ENCODE measurements at places on chromosomes 2 and 18.

DNA sequence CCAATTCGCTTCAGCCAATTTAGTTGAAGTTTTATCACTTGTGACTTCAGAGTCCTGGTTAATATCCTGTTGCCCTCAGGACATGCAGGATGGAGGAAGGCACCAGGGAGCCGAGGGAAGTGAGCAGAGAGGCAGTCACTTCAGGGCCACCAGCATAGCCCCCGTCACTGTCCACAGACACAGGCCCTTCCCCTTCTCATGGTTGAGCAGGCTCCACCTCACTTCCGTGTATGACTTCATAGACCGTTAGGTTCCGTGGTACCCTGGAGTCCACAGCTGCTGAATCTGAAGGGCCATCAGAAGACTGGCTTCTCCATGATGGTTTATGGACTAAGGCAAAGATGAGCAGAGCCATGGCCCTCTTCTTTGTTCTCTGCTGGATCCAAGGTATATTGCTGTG, at the start of gene C2orf92:
TSS of gene C2orf92 (plus strand) at position 266 of the 400 bp plus-strand sequence. CDS start at position 342, 76 bp downstream.
- DNase-seq, result no peak

- DNase-seq, result peak; percentile 95
Observed at GRCh38 chr2:19989667-19990415, at the start of gene WDR35. TSS of gene WDR35 (minus strand) at chr2:19990105. CDS start at chr2:19990015, 90 bp downstream.

DNA sequence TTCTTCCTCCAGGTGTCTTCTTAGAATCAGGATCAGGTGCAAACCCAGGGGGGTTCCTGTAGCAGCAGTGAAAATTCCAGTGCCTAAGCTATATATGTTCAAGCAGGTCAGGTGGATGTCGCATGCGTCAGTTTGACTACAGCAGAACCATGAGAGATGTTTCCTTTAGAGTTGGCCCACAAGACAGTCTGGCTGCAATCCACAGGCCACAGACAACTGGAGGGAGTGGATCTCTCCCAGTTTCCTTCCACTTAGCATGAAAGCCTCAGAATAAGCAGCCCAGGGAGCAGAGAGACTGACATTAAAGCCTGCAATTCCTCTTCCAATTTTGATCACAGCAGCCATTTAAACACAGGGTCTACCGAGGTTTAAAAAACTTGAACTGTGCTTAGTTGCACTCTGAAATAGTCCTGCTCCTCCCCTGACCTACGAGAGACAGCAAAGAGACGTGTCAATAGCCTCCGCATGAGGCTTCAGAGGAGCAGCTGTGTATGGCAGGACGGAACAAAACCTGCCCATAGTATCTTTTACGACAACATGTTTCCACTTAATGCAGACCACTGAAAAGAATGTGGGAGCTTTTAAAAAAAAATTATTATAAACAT, 988 bp upstream of the KCNE4 start:
- DNase-seq, result no peak

- no peak for DNase-seq
Observed at GRCh38 chr18:27411911-27412310, 226.8 kb upstream of the CHST9 start.

DNA sequence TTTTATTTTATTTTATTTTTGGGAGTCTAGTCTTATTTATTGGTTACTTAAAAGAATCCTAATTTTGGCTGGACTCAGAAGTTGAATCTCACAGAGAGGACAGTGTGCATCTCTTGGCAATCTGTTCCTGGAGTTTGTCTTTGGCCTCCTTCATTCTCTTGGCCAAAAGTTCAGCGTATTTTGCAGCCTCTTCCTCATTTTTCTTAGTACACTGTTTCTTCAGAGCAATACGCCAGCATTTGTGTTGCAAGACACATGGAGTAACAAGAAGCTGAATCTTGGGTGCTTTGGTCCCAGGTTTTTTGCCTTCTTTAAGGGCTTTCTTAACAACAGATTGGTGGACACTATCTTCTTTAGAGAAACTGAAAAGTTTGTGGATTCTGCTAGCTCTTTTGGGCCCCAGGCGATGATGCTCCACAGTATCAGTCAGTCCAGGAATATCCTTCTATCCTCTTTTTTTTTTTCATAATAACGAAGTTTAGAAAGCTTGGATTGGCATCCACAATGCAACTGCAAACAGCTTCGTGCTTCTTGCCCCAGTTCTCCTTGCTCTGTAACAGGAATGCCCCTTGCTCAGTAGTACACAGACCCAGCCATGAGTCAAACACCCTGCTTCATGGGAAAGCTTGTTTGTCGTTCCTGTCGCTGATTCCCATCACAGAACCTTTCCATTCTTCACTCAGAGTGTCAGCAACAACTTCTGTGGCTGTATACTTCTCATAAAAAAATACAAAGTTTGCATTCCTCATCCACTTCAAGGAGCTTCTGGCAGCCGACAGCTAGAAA, 34.8 kb upstream of the RFX8 start:
- DNase-seq, result no peak

DNA sequence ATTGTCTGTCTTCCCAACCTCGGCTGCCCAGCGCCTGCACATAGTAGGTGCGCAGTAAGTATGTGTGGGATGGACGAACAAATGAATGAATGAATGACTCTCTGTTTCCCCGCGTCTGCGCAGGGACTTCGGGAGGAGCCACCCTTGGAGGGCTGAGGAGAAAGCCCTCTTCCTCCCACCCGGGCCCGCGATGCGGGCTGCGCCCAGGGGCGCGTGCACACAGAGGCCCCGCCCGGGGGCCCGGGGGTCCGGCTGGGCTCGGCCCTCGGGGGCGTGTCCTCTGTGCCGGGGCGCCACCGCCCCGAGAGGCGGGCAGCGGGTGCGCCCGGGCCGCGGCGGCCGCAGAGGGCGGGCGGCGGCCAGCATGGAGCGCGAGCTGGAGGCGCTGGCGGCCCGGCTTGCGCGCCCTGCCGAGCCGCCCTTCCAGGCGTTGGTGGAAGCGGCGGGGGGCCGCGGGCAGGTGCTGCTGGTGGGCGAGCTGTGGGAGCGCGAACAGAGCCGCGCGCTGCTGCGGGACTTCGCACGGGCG, at the start of gene C2orf72:
TSS of gene C2orf72 (plus strand) at position 322 of the 529 bp plus-strand sequence. CDS start at position 365, 43 bp downstream.
- DNase-seq, result peak; percentile 71

DNA sequence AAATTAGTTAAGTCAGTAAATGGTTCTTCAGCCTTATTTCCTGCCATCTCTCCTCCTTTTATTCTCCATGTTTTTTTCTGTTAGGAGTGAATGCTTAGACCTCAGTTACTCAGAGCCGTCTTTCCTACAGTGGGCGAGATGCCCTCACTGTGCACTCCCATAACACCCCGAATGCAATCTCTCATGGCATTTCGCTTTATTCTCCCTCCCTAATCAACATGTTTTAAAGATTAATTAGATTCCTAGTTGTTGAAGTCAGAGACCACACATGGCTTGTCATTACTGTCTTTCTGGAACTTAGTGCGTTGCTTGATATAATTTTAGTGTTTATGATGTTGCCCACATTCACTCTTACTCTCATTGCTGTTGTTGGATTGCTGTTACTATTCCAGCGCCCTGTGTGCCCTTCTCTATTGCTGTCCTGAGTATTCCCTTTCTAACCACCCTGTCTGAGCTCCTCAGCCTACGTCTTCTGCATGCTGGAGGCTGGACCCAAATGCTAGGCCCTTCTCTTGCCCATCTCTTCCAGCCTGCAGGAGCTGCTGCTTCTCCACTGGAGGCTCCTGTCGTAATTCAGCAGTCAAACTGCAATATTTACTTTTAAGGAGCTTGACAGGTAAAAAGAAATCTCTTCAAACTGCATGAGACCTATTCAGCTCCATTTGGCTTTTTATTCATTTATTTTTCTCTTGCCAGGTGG, 99.3 kb downstream of the MAP2 start:
- no peak for DNase-seq

DNA sequence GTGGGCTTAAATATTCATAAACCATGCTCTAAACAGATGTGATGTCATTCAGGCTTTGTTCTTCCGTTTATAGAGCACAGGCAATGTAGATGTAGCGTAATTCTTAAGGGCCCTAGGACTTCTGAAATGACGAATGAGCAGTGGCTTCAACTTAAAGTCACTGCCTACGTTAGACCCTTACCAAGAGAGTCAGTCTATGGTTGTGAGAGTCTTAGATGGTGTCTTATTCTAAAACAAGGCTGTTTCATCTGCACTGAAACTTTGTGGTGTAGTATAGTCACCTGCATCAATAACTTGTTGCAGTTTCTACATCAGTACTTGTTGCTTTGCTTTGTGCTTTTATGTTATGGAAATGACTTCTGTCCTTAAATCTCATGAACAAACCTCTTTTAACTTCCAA, 56.0 kb downstream of the PIK3C3 start:
- peak; percentile 21 for DNase-seq

GRCh38 chr2:54963476-54963875, 86.8 kb downstream of the RTN4 start:
- DNase-seq, result no peak

DNA sequence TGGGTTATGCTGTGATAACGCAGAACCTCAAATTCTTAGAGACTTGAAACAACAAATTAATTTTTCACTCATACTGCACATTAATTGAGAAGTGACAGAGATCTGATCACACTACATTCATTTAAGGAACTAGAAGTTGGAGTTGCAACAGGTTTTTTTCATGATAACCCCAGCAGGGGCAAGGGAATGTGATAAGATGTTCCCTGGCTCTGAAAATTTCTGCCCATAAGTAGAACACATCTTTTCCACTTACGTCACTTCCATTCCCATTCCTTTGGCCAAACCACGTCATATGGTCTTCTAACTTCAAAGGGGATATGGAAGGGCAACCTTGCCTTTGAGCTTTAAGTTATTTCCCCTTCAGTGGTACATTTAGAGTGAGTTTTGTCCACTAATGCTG, 29.7 kb upstream of the PSME4 start:
- no peak for DNase-seq

- DNase-seq, result no peak
Observed at GRCh38 chr2:181575650-181576025, 81.3 kb downstream of the CERKL start.

GRCh38 chr2:141200191-141200590, 930.6 kb downstream of the LRP1B start:
- no peak for DNase-seq

- no peak for DNase-seq
Observed at GRCh38 chr2:70753902-70754301, 14.1 kb downstream of the ADD2 start.

GRCh38 chr2:108069515-108070310, 83.4 kb downstream of the SLC5A7 start:
- no peak for DNase-seq

DNA sequence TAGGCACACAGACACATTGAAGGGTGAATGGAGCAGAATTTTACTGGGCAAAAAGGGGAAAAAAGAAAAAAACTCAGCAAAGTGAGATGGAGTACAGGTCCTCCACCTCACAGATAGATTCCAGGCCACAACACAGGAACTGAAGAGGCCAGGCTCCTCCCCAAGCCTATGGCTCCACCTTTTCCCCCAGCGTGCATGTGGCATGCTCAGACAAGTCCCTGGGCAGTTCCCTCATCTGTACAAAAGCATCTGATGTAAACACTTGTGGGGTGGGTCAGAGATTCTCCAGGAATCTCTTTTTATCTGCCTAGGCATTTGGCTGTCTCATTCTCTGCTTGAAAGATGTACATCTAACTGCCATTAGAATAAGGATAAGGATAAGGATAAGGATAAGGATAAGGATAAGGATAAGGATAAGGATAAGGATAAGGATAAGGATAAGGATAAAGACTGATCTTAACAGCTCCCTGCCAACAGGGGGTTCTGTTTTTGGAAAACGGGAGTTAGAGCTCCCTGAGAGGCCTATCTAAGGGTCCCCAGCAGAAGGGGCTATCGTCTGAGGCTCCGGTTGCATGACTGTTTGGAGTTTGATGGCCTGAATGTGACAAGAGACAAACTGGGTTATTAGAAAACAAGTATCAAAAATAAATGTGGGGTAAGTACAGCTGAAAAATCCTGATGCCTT, 17.2 kb upstream of the ASXL3 start:
- no peak for DNase-seq

DNA sequence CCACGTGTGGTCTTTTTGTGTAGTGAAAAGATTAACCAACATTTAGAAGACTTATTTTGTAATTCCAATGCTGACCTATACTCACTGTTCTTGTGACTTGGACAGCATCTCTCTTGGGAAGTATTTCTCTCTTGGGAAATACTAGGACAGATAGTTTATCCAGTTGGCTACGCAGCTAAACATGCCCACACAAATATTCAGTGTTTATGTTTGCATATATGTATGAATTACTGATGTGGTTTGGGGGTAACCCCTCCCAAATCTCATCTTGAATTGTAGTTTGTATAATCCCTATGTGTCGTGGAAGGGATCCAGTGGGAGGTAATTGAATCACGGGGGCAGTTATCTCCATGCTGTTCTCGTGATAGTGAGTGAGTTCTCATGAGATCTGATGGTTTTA, 2062.3 kb upstream of the CELF4 start:
- DNase-seq, result no peak

Data from GM20000 (cell line).